Natural killer cell treated with Interleukin-12 subunit alpha and Interleukin-12 subunit beta and Interleukin-15 and Interleukin-18, amount 100 ng/mL, for 72 hours (primary cell): ENCODE measurements at places on chromosomes 1 and 21. TPM values are rescaled to one million over a fixed set of nuclear protein-coding genes. Genes with fewer than 3 reads are reported as not detected.

DNA sequence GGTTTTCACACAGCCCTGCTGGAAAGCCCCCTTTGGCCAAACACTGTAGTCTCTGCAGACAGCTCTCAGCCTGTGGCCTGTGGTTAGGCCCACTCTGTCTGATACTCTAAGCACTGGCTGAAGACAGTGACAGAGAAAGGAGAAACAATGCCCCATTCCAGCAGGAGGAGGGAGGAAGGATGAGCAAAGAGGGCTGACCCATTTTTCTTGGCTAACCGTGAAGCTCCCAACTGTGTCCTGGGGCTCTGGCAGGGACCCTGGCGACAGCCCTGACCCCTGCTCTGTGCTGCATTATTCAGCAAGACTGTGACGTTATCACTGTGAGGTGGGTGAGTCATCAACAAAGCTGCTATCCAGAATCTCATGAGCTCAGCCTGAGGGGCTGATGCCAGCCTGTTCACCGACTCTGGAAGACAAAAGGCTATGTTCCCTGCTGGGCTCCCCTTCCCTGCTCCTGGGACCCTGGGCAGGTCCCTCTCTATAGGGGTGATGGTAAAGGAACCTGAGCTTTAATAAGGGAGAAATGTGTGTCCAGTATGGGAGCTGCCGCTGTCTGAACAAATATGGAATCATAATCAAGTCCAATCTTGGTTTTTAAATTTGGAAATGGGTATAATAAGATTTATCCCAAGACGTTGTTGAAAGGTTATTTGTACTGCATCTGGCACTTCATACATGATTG, 107.0 kb downstream of the RHOU start:
- no peak for DNase-seq

DNA sequence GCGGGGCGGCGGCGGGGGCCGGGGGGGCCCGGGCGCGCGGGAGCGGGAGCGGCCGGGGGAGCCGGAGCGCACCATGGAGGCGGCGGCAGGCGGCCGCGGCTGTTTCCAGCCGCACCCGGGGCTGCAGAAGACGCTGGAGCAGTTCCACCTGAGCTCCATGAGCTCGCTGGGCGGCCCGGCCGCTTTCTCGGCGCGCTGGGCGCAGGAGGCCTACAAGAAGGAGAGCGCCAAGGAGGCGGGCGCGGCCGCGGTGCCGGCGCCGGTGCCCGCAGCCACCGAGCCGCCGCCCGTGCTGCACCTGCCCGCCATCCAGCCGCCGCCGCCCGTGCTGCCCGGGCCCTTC, 546 bp downstream of the SKI start:
- no peak for DNase-seq

CGN gene
- 1.8 TPM for total RNA-seq

DNA sequence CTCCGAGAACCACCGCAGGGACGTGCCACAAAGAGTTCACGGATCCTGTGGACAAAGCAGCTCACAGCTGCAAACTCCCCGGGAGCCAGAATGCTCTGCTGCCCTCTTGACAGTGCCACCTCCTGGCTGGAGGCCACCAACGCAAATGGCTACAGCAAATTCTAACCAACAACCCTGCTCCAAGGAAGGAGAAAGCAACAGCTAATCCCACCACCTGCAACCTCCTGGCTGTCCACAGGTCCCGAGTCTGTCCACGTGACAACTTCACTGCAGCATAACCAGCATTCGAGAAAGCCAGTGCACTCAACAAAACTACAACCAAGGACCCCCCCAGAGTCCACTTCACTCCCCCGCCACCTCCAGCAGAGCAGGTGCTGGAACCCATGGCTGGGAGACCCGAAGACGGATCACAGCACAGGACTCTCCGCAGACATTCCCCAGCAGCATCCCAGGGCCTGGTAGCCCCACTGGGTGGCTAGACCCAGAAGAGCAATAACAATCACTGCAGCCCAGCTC, 17.3 kb downstream of the POFUT2 start:
- no peak for DNase-seq

DNA sequence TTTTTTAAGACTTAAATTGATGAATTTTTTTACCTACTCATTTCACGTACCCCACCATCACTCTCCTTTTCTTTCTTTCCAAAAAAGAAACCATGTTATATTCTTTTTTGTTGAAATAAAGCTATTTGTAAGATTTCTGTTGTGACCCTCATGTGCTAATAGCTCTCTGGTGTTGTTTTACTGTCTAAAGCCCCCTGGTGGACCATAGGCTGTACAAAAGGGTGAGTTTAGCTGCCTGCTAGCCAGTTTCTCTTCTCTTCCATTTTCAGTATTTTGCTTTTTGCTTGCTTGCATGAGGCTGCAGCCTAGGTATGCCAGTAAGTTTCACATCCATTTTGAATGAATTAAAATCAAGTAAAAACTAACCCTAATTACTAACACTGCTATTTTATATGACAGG, 15.6 kb upstream of the VAMP3 start:
- DNase-seq: no peak

CLCNKB gene
- not detected for total RNA-seq

CELA2A gene
- total RNA-seq: not detected

GRCh38 chr1:112676543-112676942, 2.1 kb downstream of the MOV10 start:
- DNase-seq: no peak

- no peak for DNase-seq
Observed at GRCh38 chr1:151790940-151791651, 796 bp upstream of the TDRKH start.

- no peak for DNase-seq
Observed at GRCh38 chr1:204069887-204070286, 3.0 kb upstream of the SOX13 start.

DNA sequence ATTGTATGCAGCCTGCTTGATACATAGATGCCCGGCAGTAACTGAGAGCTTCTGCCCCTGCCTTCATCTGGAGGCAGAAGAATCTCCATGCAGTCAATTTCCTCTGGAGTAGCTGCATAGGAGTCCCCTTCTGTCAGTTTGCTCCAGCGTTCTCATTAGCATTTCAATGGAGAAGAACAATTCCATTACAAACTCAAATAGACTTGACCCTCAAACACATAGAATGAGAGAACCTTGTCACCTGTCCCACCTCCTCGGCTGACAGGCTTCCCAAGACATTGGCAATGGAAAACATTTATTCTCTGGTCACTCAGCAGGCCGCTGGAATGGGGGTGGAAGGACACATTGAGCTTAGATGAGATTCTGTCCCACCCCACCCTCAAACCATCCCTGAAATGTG, 45.6 kb upstream of the TMEM51 start:
- DNase-seq: peak; percentile 25

GRCh38 chr1:23617084-23617521, 57.8 kb upstream of the ID3 start:
- DNase-seq: no peak

DNA sequence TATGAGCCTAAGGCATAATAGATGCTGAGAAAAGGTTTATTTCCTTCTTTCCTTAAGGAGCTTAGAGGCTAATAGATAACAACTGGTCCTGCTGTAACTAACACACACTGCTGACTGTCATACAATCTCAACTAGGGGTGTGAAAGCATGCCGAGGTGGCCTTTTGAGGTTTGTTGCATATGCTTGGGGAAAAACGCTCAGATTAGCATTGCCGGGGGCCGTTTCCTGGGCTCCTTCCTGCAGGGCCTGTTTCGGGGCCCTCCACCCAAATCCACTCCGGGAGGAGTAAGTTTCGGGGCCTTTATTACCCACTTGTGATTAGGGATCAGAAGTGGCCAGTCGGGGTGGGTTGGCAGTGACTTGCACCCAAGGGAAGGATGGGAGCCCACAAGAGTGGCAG, 27.2 kb upstream of the RCSD1 start:
- peak; percentile 63 for DNase-seq

DNA sequence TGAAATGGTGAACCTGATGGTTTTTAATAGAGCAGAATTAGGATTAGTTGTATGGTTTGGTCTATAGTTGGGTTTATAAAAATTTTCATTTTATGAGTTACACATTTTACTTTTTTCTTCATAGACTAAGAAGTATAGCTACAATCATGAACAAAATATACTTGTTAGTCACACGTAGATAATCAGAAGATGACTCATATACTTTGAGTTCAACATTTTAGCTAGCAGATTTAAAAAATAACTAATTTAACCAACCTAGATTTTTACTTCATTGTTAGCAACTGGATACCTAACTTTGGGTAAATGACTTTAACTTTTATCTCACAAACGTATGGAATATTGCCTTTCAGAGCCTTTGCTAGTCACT, 27.9 kb downstream of the MORC3 start:
- DNase-seq: no peak

NGF gene
- total RNA-seq: not detected

- DNase-seq: no peak
Observed at GRCh38 chr21:40647706-40648105, 199.3 kb downstream of the DSCAM start.

GRCh38 chr1:61442544-61442943, 282.4 kb downstream of the TM2D1 start:
- DNase-seq: no peak

GRCh38 chr1:230381585-230381984, 44.5 kb downstream of the PGBD5 start:
- DNase-seq: no peak

LCE3D gene
- total RNA-seq: not detected

DNA sequence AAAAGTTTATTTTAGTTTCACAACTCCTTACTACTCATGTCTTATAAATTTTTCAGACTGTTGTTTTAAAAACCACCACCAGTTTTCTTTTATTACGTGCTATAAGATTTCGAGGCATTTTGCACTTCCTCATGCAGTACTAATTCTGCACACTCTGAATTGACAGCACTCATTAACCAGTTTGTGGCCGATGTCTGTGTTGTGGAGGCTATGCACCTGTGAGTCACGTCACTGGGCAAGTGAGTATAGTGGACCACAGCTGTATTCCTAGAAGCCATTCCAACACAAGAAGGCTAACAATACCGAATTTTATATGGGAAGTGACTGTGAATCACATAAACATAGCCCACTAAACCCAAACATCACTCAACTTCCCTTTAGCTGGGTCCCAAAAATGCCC, 21.0 kb upstream of the SPATA6 start:
- no peak for DNase-seq

SLC37A1 gene
- total RNA-seq: 22.5 TPM

SAMD11 gene
- total RNA-seq: not detected

- DNase-seq: no peak
Observed at GRCh38 chr1:17617787-17618557, 78.5 kb downstream of the ARHGEF10L start.

AXDND1 gene
- total RNA-seq: not detected

DNA sequence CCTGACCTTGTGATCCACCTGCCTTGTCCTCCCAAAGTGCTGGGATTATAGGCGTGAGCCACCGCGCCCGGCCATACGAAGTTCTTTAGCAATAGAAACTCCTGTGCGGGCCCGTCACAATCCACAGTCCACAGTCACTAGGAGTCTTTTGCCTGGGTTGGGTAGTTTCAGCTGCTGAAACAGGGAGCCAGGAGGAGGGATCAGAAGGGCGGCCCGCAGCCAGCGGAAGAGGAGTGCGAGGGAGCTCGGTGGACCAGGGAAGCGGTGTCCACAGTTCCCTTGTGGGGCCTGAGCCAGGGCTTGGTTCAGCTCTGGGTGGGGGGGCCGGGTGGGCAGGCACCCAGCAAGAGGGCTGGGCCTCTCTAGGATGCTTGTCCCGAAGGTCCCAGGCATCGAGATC, 17.9 kb upstream of the HSPG2 start:
- DNase-seq: no peak

CFH gene
- total RNA-seq: 8.8 TPM

LENEP gene
- total RNA-seq: 4.3 TPM
